ENCODE measurements at places on chromosomes 3 and 15.

- no peak for DNase-seq
Measured at GRCh38 chr15:67096546-67097294, 31.3 kb downstream of the SMAD3 start.

- DNase-seq = no peak
Measured at GRCh38 chr3:182183716-182184430, 472.1 kb downstream of the SOX2 start.

- no peak for DNase-seq
Measured at GRCh38 chr3:173887888-173888287, 490.3 kb downstream of the NLGN1 start.

DNA sequence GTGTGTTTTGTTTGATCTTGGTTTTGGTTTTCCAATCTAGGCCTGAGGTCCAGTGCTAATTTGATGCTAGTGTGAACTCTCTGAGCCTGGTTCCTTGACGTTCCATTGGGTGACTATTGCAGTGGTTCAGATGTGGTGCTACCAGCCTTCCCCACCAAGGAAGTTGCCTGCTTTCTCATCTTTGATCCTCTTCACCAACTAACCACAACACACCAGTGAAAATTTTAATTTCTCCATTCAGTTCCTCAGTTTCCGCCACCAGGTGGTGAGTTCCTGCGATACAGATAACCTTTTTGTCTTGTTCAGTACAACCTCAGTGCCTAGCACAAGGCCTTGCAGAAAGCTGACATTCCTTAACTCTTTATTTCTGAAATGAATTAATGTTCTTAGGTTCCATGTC lies 337.4 kb upstream of the TPRG1 start:
- no peak for DNase-seq

DNA sequence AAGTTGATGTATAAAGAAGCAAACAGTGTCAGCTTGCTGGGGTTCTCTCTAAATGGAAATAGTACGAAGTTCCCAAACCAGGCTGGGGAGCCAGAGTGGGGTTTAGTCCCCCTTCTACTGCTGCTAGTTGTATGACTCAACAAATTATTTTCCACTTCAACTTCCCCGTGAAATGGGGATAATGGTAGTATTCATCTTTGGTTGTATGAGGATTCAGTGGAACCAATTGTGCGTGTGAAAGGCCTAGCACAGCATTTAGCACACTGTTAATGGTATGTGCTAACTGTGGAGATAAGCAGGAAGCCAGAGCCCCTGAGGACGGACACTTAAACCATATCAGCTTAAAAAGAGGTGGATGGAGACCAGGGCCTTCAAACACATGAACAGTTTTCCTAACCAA lies 4.2 kb downstream of the SORD start:
- DNase-seq = no peak

- no peak for DNase-seq
Measured at GRCh38 chr3:120013481-120013880, 80.8 kb downstream of the GSK3B start.

DNA sequence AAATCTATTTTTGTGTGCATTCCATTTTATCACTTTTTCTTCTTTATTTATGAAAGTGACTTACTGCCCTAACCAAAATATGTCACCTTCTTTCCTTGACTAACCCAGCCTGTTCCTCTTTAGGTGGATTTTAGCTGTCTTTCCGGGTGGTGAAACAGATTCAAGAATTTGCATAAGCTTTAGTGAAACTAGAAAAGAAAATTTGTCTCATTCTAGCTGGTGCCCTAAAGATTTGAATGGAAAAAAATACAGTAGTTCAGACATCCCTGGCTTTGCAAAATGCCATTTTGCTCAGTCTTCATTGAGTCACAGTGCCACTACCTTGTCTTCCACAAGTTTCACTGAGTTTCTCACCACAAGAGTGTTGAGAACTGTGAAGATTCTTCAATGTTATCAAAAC lies 28.2 kb upstream of the CCDC50 start:
- DNase-seq = no peak

DNA sequence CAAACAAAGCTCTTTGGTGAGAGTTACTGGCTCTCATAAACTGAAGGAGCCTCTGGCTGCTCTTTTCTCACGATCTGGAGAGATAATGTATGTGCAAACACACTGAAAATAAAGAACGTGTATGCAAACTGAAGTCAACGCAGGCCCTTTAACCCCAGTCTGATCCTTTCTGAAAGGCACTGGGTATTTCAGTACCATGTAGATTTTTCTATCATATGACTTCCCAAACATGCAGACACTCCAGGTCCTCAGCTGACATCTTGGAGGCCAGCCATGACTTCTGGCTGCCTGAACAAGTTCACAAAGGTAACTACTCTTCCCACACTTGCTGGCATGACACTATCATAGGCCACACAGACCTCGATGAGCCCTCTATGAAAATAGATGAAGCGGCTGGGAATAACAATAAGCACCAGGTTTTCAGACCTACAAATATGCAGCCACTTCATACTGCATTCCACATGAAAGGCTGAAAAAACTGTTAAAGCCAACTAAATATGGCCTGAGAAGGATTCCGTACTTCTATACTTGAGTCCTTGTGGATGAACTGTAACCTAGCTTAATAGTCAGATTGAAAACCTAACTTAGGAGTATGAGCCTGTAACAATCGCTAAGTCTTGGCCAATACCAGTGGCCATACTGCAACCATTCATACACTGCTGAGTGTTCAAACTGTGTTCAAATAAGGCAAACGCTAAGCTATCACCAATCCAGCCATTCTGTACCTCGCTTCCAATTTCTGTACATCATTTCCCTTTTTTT lies 121.3 kb downstream of the THRB start:
- DNase-seq = no peak

DNA sequence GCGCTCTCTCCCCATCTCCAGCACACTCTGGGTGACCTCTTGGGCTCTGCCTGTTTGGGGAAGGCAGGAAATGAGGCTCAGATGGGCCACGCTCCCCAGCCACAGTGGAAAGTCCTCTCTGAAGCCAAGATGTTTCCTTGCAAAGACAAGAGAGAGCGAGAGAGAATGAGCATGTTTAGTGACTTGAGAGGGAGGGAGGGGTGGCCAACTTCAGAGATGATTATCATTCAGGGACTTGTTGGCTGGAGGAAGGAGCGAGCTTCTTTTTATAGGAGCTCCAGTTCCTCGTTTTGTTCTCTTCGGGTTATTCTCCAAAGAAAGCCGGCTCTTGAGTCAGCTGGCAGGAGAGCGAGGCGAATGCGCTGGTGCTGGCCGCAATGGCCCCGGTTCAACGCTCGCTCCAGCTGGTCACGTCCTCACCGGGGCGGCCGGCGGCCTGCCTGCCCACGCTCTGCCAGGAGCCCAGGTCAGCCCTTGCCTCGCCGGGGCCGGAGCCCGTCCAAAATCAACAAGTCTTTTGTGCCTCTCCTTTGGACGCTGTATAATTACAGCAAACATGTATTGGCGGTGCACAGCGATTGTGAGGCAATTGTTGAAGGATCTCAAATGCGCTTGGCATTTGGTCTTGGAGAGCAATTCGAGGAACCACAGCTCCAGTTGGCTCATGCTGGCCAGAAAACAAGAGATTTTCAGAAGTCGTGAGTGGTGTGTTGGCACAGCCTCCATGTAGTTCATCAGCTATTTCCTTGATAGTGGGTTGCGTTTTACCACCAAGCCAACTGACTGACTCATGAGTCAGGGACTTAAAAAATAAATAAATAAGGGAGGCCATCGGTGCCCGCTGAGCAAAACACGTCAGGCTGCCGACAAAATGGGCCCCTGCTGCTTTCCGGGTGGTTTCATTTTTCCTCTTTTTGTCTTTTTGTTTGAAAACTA lies 288.6 kb downstream of the UACA start:
- peak; percentile 57 for DNase-seq

DNA sequence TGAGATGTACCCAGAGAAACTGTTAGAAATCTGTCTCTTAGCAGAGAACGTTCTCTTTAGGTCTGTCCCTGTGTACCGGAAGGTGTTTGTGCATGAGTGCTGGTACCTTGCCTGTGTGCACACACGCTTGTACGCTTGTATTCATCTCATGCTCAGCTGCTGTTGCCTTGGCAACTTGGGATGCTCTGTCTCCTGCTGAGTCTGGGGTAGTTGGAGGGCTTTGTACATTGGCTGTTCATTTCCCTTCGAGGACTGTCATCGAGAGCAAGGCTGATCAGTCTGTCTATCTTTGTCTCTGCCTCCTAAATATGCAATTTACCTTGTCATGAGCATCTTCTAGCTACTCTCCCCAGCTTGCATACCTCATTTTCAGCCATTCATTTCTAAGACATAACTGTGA lies 147.2 kb downstream of the SLCO3A1 start:
- DNase-seq = no peak

DNA sequence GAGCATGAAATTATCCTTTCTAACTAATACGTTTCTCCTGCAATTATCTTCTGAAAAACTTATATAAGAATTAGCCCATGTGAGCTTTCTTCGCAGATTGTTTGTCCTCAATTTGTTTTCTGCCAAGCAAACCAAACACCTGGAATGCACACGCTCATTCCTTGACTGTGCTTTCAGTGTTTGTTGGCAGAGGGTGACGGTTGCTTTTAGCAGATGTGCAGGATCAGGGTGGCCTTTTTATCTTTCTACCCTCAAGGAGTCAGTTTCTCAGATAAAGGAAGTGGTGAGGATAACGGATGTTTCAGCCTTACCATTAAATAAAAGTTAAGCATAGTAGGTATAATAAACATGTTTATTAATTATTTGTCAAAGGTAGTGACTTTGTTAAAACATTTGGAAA lies 15.2 kb downstream of the ARPP21 start:
- DNase-seq = no peak

DNA sequence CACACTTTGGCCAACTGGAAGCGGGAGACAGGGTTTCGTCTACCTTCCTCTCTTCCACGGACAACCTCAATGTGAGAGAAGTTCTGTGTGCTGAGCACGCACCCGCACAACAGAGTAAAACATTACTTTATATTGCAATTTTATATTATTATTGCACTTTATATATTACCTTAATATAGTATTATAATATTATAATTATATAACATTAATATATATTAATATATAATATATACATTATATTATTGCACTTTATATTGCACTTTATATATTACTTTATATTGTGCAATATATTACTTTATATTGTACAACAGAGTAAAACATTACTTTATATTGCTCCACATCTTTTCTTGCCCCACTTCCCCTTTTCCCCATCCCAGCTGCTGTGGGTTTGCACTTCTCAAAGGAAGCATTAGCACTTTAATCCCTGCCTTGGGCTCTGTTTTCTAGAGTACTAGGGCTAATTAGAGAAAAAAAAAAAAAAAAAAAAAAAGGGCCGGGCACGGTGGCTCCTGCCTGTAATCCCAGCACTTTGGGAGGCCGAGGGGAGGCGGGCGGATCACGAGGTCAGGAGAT lies 76.4 kb upstream of the SLC4A7 start:
- DNase-seq = no peak

- no peak for DNase-seq
Measured at GRCh38 chr3:172591876-172592771, 68.9 kb upstream of the TNFSF10 start.

GRCh38 chr3:4986175-4986781 lies 7.0 kb downstream of the BHLHE40 start:
- no peak for DNase-seq

- no peak for DNase-seq
Measured at GRCh38 chr3:121629601-121630000, 31.1 kb downstream of the HCLS1 start.

GRCh38 chr15:51076524-51077220 lies 18.0 kb downstream of the TNFAIP8L3 start:
- no peak for DNase-seq

DNA sequence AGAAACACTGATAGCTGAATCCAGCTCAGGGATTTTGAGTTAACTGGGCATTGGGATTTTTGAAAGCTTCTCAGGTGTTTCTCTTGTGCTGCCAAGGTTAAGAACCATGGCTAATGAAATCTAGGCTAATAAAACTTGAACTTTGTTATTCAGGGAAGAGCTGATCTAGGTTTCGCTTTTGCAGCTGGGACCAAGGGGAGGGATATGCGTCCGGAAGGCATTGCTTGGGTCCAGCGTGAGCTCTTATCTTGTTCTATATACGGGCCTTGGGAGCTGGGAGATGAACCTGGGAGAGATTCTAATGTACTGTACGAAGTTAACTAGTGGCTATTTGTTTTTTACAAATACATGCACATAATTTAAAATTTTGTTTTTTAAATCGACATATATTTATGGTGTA lies 29.8 kb downstream of the ITPR1 start:
- DNase-seq = no peak

DNA sequence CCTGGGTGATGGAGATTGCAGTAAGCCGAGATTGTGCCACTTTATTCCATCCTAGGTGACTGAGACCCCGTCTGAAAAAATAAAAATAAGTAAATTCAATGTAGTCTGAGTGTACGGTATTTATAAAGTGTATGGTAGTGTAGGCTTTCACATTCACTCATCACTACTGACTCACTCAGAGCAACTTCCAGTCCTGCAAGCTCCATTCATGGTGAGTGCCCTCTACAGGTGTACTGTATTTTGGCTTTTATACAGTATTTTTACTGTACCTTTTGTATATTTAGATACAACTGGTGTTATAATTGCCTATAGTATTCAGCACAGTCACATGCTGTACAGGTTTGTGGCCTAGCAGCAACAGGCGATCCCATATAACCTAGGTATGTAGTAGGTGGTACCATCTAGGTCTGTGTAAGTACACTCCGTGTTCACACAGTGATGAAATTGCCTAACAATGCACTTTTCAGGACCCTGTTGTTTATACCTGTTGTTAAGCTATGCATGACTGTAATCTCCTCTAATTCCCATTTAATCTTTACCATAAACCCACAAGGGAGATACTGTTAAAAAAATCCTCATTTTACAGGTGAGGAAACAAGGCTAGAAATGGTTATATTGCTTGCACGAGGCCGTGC lies 19.3 kb downstream of the CACNA1D start:
- DNase-seq = no peak

DNA sequence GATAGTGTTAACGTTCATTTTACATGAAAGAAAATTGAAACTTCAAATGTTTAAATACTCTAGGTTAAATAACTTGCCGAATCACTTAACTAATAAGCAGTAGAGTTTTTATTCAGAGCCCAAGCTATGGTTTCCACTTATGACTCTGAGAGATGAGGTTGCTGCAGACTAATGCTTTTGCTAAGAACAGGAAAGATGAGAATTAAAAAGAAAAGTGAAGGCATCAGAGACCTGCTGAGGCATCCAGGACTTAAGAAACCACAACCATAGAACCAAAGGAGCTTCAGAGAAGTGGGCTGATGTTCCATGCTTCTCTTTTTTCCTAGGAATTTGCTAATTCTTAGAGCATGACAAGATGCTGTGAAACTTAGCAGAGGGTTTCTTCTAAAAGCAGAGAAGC lies 9.5 kb downstream of the HMG20A start:
- no peak for DNase-seq
